SJCRH30 (cell line): ENCODE measurements at places on chromosomes 7 and 10. TPM values are rescaled to one million over a fixed set of nuclear protein-coding genes. Genes with fewer than 3 reads are reported as not detected.

- no peaks in the 10 kb centered on the region for H3K36me3 ChIP-seq
- H3K27me3 ChIP-seq, result no peaks in the 10 kb centered on the region
- no peak for DNase-seq
- no peak overlapping the region for H3K4me3 ChIP-seq
- no peak overlapping the region for H3K27ac ChIP-seq
Measured at GRCh38 chr10:58576751-58577436, 64.2 kb downstream of the BICC1 start.

DNA sequence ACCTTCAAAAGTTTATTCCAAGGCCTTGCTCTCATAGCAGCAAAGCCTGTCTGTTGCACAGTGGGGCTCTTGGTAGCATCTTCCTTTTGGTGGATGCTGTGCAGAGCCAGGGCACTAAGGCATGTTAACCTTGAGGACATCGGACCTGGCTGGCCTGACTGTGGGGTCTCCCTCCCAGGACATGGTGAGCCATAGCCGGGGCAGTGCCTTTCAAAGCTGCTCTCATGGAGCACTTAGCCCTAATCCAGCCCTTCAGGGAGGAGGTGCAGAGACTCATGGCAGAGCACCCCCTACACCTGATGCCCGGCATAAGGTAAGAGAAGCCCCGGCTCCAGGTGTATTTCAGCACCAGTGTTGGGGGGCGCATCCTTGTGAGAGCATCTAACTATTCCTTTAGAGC is 941.4 kb upstream of the ZNF722 start:
- H3K4me1 ChIP-seq, result no peaks in the 10 kb centered on the region
- no peak overlapping the region for H3K4me3 ChIP-seq
- H3K27me3 ChIP-seq, result no peaks in the 10 kb centered on the region
- no peak for DNase-seq
- no peak overlapping the region for H3K27ac ChIP-seq
- H3K36me3 ChIP-seq, result no peaks in the 10 kb centered on the region

GRCh38 chr10:26839966-26840627 is 20.7 kb downstream of the ABI1 start:
- H3K4me1 ChIP-seq, result no peaks in the 10 kb centered on the region
- no peak overlapping the region for H3K4me3 ChIP-seq
- DNase-seq, result no peak
- H3K27me3 ChIP-seq, result no peaks in the 10 kb centered on the region

DNA sequence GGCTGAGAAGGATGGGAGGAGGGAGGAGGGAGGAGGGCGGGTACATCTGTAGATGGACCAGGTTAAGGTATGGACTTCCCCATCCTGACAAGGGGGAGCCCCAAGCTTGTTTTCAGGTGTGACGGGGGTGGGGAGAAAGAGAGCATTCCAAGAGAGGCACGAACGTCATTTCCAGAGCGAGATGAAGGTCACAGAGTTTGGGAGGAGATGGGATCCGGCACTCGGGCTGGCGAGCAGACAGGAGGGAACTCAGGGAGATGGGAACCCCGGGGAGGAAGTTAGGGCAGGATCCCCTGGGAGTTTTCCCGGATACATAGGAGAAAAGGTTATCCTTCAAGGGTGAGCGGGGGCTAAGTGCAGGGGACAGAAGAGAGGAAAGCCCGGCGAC is 118.8 kb downstream of the CUX1 start:
- no peak overlapping the region for H3K27ac ChIP-seq
- no peak for DNase-seq
- no peaks in the 10 kb centered on the region for H3K27me3 ChIP-seq
- no peaks in the 10 kb centered on the region for H3K36me3 ChIP-seq
- no peaks in the 10 kb centered on the region for H3K4me1 ChIP-seq

- H3K27ac ChIP-seq, result no peak overlapping the region
- no peaks in the 10 kb centered on the region for H3K27me3 ChIP-seq
- no peak for DNase-seq
- H3K4me1 ChIP-seq, result no peaks in the 10 kb centered on the region
Measured at GRCh38 chr7:90948085-90948484, 316.1 kb upstream of the FZD1 start.

DNA sequence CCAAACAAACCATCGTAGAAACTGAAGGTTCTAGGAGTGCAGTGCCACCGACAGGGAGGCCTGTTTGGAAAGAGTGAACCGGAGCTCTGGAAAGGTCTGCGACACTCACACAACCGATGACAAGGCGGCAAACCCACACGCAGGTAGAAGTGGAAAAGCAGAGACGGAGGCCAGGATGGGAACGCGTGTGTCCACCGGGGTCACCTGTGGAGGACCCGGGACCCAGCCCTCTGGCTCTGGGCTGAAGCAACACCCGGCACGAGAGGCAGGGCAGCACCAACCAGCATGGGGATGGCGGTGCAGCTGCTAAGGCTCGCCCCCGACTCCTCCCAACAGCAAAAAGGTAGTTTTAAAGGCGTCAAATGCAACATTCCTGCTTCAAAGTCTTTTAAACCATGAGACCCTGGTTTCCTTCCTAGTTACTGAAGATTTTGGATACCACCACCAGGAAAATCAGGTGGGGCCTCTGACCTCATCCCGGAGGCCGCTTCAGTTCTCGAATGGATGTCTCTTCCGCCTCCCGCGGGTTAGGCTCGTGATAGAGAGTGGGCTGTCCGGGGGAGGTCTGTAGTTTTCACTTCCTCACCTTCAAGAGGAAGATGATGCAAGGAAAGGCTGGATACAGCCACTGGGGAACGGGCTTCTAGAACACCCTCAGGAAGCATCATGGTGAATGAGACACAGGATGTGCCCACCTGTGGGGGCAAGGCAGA is 115.5 kb downstream of the SMURF1 start:
- DNase-seq, result no peak
- no peaks in the 10 kb centered on the region for H3K27me3 ChIP-seq
- no peak overlapping the region for H3K27ac ChIP-seq
- no peak overlapping the region for H3K4me3 ChIP-seq
- H3K4me1 ChIP-seq, result no peaks in the 10 kb centered on the region

- H3K27me3 ChIP-seq, result no peaks in the 10 kb centered on the region
- no peak overlapping the region for H3K4me3 ChIP-seq
- H3K36me3 ChIP-seq, result no peaks in the 10 kb centered on the region
- DNase-seq, result peak; percentile 30
Measured at GRCh38 chr10:80137920-80138319, 5.4 kb downstream of the PLAC9 start.

DNA sequence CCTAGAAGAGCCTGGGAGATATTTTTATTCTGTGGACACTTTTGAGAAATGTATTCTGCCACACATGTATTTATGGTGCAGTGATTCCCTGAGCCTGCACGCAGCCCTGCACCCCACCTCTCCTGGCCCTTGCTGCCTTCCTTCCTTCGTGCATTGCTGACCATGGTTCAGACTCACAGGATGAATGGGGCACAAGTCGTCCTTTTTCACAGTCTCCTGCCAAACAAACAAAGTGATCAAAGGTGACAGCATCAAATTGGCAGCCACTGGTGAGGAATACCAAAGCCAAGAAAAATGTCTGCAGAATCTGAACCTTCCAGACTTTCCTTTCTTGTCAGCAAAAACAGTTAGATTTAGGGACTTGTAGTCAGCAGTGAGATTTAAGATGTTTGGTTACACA is 215.0 kb downstream of the ACTR3B start:
- H3K4me1 ChIP-seq, result no peaks in the 10 kb centered on the region
- no peaks in the 10 kb centered on the region for H3K36me3 ChIP-seq
- H3K4me3 ChIP-seq, result no peak overlapping the region
- no peak for DNase-seq
- no peak overlapping the region for H3K27ac ChIP-seq
- peaks cover 22% of the 10 kb centered on the region; the same call in 1 of the 2 replicates for H3K27me3 ChIP-seq

GRCh38 chr7:45237788-45238461 is 80.3 kb downstream of the RAMP3 start:
- H3K27me3 ChIP-seq, result peaks cover 35% of the 10 kb centered on the region
- H3K36me3 ChIP-seq, result no peaks in the 10 kb centered on the region
- no peaks in the 10 kb centered on the region for H3K4me1 ChIP-seq
- DNase-seq, result no peak
- no peak overlapping the region for H3K4me3 ChIP-seq
- no peak overlapping the region for H3K27ac ChIP-seq

DNA sequence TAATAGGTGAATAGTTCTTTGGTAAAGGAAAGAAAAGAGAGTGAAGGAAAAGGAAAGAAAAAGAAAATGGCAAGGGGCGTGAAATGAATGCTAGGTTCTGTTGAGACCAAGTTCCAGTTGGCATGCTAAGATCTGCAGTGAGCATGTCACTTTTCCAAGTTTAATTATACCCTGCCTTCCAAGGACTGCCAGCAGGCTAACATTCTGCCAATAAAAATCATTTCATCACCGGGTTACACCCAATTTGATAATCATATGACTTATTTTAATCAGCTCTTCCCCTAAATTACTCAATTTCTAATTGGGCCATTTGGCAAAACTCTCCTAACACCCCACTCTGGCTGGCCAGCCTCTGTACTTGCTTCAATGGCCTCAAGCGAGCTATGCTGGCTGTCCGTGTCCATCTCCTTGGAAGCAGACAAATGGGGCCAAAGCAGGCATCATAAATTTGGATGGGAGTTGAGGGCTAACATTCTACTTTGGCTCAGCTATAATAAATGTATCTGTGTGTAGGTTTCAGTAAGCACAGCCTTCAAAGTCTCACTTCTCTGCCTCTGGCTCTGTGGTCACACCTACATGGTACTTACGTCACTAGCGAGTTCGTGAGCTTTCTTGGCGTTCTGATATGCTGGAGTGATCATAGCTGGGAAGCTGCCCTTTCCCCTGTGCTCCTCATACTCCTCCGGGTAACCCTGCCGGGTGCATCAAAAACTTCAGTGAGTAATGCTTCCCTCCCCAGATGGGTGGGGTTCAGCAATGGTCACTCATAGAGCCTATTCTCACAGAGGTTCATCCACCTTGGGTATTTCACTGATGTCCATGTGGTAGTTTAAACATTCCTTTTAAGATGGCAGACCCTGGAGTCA is 17.3 kb downstream of the NRAP start:
- no peaks in the 10 kb centered on the region for H3K36me3 ChIP-seq
- peaks cover 11% of the 10 kb centered on the region for H3K4me1 ChIP-seq
- H3K27ac ChIP-seq, result no peak overlapping the region
- H3K27me3 ChIP-seq, result 0 out of 2 replicates have a peak, but pooled peaks cover 6% of the 10 kb centered on the region
- no peak overlapping the region for H3K4me3 ChIP-seq
- no peak for DNase-seq

DNA sequence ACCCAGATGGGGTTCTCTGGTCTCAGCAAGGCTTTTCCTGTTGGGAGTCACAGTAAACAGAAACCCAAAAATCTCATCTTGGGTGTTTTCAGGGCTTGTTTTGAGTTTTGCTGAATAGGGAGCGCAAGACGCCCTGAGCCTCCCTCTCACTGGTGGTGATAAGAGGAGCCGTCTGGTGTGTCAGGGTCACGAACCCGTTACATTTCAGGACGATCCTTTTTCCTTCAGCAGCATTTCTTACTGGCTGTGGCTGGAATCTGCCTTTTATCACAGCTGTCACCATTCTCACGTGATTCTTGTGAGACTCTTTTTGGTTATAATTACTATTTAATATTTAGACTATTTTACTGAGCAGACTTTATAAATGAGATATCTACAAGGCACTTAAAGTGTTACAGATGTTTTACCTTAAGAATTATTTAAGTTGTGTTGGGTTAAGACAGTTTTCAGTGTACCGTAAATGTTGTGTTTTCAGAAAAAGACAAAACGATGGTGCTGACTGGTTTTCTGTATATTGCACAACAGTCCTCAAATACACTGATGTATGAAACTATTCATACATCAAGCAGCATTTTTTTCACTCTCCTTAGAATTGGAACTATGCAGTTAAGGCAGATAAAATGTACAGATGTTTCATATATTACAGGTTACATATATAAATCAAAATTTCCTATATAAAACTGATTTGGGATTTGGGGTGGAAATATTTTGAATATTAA is 2.2 kb upstream of the GET4 start:
- H3K4me1 ChIP-seq, result no peaks in the 10 kb centered on the region
- H3K27me3 ChIP-seq, result no peaks in the 10 kb centered on the region
- DNase-seq, result no peak
- H3K27ac ChIP-seq, result no peak overlapping the region
- H3K4me3 ChIP-seq, result no peak overlapping the region

DNA sequence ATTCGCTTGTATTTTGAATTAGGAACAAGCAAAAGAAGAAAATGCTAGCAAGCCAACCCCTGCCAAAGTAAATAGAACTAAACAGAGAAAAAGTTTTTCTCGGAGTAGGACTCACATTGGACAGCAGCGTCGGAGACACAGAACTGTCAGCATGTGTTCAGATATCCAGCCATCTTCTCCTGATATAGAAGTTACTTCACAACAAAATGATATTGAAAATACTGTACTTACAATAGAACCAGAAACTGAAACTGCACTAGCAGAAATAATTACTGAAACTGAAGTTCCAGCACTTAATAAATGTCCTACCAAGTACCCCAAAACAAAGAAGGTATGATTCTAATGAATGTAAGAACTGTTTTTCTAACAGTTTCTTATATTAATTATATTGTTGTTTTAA is 87.9 kb downstream of the KMT2E start:
- peaks cover 5% of the 10 kb centered on the region; the same call in 1 of the 2 replicates for H3K4me1 ChIP-seq
- H3K36me3 ChIP-seq, result peaks cover 64% of the 10 kb centered on the region
- no peak overlapping the region for H3K27ac ChIP-seq
- H3K4me3 ChIP-seq, result no peak overlapping the region
- no peak for DNase-seq
- no peaks in the 10 kb centered on the region for H3K27me3 ChIP-seq

GRCh38 chr7:133698127-133698526 is 429.0 kb upstream of the LRGUK start:
- no peaks in the 10 kb centered on the region for H3K27me3 ChIP-seq
- no peak for DNase-seq
- no peak overlapping the region for H3K4me3 ChIP-seq
- no peaks in the 10 kb centered on the region for H3K36me3 ChIP-seq
- no peak overlapping the region for H3K27ac ChIP-seq

DNA sequence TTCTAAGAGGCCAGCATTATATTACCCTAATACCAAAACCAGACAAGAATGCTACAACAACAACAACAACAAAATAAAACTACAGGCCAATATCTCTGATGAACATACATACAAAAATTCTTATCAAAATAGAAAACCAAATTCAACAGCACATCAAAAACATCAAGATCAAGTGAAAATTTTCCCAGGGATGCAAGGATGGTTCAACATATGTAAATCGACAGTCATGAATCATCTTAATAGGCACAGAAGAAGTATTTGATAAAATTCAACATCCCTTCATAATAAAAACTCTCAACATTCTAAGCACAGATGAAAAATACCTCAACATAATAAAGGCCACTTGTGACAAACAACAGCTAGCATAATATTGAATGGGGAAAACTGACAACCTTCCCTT is 75.3 kb downstream of the JMJD1C start:
- H3K27ac ChIP-seq, result no peak overlapping the region
- no peaks in the 10 kb centered on the region for H3K27me3 ChIP-seq
- H3K4me3 ChIP-seq, result no peak overlapping the region
- no peaks in the 10 kb centered on the region for H3K4me1 ChIP-seq

Gene NOM1
- 25.4 and 29.9 TPM in 2 replicates for total RNA-seq

Gene DIP2C
- 5.0 TPM in 2 replicates for total RNA-seq

Gene GPER1
- total RNA-seq, result 0.15 TPM in 1 of 2 replicates, not detected in the other

Gene DNAJC12
- 9.6 and 11.7 TPM in 2 replicates for total RNA-seq

Gene OR2A5
- total RNA-seq, result not detected in 2 replicates

Gene C10orf53
- total RNA-seq, result not detected in 2 replicates

Gene DPY19L1
- 45.8 and 46.2 TPM in 2 replicates for total RNA-seq

Gene TMEM26
- total RNA-seq, result not detected in 2 replicates

Gene MEOX2
- not detected in 2 replicates for total RNA-seq

Gene FKBP6
- not detected in 2 replicates for total RNA-seq
